ENCODE measurements at places on chromosomes 13 and 19.

DNA sequence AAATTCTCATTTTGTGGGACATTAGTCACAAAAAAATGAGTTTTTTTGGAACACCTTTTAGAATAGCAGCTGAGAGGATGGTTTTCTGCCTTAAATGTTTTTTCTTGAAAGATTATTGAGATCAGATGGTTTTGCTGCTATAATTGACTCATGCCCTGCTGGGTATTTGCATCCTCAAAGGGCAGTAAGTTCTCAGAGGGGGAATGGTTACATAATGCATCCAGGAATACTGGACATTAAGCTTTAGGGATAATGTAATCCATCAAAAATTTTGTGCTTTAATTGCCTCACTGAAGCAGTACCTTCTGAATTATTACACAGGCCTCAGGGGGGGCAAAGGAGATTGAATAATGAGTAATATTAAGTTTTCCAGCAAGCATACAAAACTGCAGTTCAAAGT is 866.3 kb upstream of the SPRY2 start:
- DNase-seq: no peak

DNA sequence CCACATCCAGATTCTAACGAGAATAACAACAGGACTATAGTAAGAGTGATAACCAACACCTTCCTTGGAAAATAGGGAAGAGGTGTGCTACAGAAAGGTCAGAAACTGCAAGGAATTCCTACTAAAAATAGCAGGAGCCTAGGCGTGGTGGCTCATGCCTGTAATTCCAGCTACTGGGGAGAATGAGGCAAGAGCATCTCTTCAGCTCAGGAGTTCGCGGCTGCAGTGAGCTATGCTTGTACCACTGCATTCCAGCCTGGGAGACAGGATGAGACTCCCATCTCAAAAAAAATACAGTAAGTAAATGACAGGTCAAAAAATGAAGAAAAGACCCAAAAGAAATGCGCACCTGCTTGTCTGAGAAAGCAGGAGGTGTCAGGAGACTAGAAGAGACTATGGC is 101.5 kb upstream of the TSHZ3 start:
- DNase-seq: no peak

DNA sequence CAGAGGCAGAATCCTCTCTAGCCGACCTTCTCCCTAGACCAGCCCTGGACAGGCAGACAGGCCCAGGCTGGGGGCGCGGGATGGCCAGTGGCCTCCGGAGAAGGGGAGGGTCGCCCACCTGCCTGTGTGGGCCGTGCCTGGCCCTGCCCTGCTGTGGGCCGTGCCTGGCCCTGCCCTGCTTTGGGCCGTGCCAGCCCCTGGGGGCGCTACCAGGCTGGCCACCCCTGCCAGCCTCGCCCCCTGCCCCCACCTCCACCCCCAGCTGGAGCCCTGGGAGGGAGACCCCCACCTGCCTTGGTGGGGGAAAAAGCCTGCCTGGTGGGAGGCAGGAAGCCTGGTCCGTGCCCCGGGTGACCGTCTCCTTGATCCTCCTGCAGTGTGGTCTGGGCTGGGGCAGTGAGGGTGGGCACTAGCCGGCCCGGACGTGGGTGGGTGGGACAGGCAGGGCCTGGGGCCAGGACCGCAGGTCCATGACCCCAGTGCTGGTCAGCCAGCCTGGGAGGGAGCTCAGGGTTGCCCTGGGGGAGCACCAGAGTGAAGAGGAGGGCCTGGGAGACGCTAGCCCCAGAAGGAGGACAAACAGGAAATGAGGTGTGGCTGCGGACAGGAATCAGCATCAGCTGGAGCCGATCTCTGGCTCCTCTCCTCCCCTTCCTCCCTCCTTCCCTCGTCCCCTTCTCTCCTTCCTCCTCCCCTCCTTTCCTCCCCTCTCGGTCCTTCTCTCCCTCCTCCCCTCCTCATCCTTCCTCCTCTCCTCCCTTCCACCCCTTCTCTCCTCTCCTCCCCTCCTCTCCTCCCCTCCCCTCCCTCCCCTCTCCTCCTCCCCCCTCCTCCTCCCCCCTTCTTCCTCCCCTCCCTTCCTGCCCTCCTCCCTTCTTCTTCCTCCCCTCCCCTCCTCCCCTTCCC is 5.1 kb upstream of the MKNK2 start:
- no peak for DNase-seq

DNA sequence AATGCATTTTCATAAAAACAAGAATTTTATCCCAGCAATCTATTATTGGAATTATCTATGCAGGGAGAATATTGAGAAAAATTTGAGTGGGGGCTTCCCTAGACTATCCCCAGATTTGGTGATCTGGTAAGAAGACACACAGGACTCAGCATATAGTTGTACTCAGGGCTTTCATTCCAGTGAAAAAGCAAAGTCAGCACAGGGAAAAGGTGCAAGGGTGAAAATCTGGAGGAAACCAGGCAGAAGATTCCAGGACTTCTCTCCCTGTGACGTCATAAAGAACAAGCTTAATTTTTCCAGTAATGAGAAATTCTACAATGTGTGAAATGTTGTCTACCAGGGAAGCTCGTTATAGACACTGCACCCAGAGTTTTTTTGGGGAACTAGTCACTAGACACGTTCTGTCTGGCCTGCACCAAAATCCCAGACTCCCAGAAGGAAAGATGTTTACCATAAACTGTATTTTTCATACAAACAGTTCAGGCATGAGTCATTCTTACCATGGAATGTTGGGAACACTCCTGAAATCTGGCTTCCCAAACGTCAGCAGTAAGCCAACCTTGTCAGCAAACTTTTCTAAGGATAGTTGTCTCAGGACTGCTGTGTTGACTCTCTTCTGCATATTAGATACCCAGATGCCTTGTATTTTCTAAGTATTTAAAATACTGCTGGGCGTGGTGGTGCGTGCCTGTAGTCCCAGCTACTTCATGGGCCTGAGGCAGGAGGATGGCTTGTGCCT is 107.4 kb downstream of the DNAJC3 start:
- no peak for DNase-seq

DNA sequence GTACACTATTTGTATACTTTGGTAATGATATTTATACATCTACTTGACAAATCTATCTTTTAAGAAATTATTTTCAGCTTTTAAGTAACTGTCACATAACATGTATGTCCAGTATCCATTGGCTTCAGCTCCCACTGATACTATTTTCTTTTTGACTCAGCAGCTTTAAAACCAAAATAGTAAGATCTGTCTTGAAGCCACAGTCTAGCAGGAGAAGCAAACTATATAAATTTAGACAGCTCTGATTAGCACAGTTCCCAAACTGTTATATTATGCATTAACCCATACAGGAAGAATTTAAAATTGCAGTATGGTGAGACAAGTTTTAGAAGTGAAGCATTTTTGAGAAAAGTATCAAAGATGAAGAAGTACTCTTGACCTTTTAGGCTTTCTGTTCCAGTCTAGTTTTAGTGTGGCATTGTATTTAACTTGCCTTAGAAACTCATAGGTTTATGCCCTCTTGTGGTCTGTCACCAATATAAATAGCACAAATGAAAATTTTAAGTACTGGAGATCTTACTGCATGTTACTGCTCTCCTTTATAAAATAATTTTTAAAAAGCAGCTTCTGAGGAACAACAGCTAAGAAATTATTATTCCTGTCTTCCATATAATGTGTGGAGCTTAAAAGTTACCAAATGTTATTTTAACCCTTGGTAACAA is 24.7 kb downstream of the URI1 start:
- no peak for DNase-seq

DNA sequence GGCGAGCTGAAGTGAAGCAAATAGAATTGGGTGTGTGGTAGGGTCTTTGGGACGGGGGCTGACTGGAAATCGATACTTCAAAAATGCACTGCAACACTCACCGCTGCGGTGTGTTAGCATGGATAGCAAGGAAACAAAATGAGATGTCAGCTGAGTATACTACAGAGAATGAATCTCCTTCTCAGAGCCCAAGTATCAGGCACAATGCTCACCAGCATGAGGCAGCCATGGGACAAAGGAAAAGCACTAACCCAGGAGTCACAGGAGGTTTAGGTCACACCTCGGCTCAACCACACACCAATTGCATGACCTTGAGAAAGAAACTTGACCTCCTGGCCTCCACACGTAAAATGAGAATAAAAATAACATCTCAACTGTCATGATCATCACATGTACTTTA is 74.0 kb downstream of the FAM216B start:
- DNase-seq: no peak
